Fibroblast of pulmonary artery (primary cell): ENCODE measurements at places on chromosomes 5 and 9.

- no peak for DNase-seq
Observed at GRCh38 chr5:152374711-152375275, 30.3 kb downstream of the NMUR2 start.

DNA sequence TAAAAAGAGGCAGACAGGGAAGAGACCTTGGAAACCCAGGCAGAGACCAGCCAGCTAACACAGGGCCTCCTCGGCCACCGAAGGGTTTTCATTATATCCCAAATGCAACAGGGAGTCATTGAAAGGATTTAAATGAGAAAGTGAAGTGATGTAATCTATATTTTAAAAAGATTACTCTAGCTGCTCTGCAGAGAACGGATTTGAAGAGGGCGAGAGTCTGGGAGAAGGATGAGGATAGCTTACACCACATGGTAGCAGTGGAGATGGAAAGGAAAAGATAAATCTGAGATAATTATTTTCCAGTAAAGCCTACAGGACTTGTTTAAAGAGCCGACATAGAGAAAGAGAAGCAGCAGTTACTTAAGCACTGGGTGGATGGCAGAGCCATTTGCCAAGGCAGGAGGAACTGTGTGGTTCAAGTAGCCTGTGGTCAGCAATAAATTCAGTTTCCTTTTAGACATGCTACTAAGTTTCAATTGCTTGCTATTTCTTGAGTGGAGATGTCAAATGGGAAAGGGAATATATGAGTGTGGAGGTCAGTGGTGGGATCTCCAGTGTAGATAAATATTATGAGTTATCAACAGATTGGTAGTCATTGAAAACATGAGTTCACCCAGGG lies 9.3 kb downstream of the FBN2 start:
- DNase-seq, result no peak

GRCh38 chr5:125244531-125244930 lies 498.1 kb upstream of the ZNF608 start:
- no peak for DNase-seq

GRCh38 chr9:20729523-20729922 lies 45.5 kb downstream of the FOCAD start:
- DNase-seq, result peak; percentile 8
